Activated CD8-positive, alpha-beta memory T cell treated with anti-CD3 and anti-CD28 coated beads for 36 hours (primary cell): ENCODE measurements at places on chromosomes 1 and 21. TPM values are rescaled to one million over a fixed set of nuclear protein-coding genes. Genes with fewer than 3 reads are reported as not detected.

RPS6KA1 gene
- 220 TPM for total RNA-seq

TTC24 gene
- 9.3 TPM for total RNA-seq

AMPD1 gene
- not detected for total RNA-seq

SPRR2B gene
- not detected for total RNA-seq

INKA2 gene
- total RNA-seq, result 2.2 TPM

SPATA46 gene
- total RNA-seq, result not detected
